Skeletal muscle cell (primary cell): ENCODE measurements at places on chromosomes 4 and X.
A peak's percentile ranks its signal among the peaks of the same experiment; 100 is the strongest.

GRCh38 chrX:71304561-71304960 lies 3.0 kb downstream of the ITGB1BP2 start:
- DNase-seq, result no peak

DNA sequence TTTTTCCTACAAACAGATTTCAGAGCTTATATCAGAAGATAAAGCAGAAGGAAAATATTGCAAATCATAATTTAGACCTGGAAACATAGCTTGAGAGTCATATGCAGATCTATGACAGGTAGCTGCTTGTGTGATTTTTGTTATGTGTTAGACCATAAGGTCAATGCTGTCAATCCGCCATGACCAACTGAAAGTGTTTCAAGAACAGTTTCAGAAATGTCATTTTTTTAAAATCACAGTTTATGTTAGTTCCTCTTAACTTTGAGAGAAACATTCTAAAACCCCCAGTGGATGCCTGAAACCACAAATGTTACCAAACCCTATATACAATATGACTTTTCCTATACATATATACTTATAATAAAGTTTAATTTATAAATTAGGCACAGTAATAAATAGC lies 391.3 kb upstream of the FAM241A start:
- no peak for DNase-seq

GRCh38 chrX:77527233-77528001 lies 80.2 kb downstream of the FGF16 start:
- no peak for DNase-seq

- DNase-seq, result no peak
These were observed 1227.9 kb upstream of the PABPC4L start for GRCh38 chr4:135429528-135429927.

DNA sequence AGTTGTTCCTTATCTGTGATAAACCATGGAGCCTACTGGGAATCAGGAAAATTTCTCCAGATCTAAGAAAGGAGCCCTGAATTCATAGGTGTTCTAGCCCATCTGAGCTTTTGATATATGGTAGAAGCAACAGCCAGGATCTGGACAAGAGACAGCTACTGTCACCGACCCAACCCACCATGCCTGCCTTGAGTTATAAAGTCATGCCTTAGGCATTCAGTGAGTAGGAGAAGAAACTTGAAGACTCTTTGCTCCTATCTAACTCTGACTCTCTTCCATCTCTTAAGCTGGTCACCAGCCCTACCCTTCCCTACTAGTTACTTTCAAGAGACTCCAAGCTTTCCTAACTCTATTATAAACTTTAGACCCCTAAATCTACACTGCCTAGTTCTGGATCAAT lies 83.9 kb upstream of the FAM9B start:
- DNase-seq, result no peak

- DNase-seq, result no peak
These were observed 125.1 kb downstream of the FGF16 start for GRCh38 chrX:77572322-77572721.

GRCh38 chrX:37955273-37955672 lies 51.1 kb upstream of the SYTL5 start:
- DNase-seq, result no peak

- no peak for DNase-seq
These were observed 34.2 kb upstream of the SLIT2 start for GRCh38 chr4:20217521-20217920.

GRCh38 chr4:126470862-126471261 lies 1156.1 kb downstream of the FAT4 start:
- DNase-seq, result no peak

- DNase-seq, result no peak
These were observed 175.5 kb downstream of the CAMK2D start for GRCh38 chr4:113586072-113586471.

- no peak for DNase-seq
These were observed 63.9 kb upstream of the NLGN4X start for GRCh38 chrX:6292599-6292998.

GRCh38 chr4:95537191-95537590 lies 11.6 kb downstream of the UNC5C start:
- DNase-seq, result no peak

GRCh38 chr4:56318555-56318954 lies 68.7 kb downstream of the AASDH start:
- no peak for DNase-seq

GRCh38 chr4:189420572-189420971 lies 520.1 kb upstream of the FRG1 start:
- no peak for DNase-seq

DNA sequence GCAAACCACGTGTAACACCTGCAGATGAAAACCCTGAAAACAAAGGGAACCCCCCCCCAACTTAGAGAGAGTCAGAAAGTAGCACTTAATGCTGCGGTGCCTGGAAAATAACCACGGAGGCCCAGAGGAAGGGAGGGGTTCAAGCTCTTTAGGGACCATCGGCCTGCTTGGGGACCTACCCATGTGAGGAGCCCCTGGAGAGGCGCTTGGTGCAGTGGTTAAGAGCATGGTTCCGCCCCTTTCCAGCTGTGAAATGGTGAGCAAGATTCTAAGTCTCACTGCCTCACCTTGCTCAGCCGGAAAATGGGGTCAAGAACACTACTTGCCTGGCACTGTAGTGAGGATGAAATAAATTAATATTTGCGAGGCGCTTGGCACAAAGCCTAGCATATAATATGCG lies 13.8 kb downstream of the SLC25A5 start:
- no peak for DNase-seq

DNA sequence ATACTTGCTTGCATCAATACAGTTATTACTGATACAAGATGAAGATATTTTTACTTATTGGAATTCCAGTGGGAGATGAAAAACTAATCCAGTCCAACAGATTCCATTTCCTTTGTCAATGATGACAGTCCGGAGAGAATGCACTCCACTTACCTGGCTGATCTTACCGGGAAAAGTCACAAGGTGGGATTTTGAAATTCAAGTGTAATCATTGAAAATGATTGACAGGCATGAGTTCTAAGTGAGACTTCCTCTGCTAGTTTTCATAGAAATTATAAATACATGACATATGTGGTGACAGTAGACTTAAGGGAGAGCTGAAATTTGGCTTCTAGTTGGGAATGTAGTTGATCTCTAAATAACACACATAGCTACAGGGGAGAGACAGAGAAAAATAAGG lies 859.9 kb downstream of the FAT4 start:
- DNase-seq, result no peak

DNA sequence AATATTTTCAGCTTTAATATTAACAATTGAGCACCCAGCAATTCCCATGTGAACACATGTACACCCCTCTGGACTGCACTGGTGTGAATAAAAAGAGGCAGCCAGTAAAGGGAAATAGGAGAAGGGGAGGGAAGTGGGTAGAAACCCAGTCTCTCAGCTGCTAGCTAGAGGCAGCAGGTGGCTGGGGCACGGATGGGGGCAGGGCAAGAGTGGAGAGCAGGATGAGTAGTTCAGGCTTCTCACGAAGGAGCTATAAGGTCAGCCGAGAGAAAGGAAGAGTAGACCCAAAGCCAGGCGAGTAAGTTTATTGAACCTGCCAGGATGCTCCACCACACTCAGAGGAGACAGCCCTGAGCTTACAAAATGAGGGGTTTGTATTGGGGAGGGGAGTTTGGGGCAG lies 184.8 kb upstream of the MTMR8 start:
- DNase-seq, result no peak

DNA sequence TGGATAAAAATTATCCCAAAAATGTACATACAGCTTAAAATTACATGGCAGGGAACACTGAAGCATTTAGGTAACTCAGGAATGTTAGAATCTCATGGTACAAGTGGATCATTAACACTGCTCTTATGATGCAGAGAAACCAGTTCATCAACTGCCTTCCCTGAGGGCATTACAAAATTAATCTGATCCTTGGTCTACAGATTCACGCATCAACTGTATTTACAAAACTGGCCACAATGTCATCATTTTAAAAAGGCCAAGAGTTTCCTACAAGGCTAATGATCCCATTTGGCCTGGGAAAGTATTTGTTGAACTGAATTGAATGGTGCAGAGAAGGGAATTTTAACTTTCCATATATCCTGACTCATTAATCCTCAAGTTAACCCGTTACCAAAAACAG lies 84.6 kb downstream of the TSPAN5 start:
- no peak for DNase-seq

GRCh38 chrX:154486052-154486395 lies 391 bp downstream of the UBL4A start:
- no peak for DNase-seq

GRCh38 chr4:187016101-187016500 lies 292.4 kb upstream of the FAT1 start:
- no peak for DNase-seq

DNA sequence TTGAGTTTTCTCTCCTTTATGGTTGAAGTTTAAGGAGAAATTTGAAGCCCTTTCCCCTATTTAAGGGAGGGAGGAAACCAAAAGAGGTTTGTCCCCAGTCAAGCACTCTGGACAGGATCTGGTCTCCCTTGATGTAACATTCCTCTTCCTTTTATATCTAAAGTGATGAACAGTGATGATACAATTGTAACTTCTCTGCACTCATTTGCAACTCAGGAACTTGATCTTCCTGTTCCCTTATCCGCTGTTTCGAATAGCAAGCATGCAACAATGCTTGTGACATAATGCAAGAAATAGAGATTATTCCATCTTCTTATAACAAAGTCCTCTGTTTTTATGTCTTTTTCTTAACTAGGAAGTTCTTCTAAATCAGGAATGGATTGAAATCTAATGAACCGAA lies 18.3 kb downstream of the ALPK1 start:
- DNase-seq, result no peak

DNA sequence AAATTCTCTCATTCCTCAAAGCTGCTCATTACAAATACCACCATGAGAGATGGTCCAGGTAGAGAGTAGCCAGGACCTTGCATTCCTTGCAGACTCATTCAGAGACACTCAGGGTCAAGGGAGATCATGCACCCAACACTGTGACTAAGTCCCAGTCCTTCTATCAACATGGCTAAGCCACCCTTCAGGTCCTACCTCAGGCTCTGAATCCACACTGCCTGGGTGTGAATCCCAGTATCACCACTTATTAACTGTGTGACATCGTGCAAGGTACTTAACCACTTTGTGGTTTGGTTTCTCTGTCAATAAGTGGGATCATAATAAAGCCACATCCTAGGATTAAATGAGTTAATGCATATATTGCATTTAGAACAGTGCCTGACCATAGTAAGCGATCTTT lies 124.1 kb upstream of the NEIL3 start:
- DNase-seq, result no peak

DNA sequence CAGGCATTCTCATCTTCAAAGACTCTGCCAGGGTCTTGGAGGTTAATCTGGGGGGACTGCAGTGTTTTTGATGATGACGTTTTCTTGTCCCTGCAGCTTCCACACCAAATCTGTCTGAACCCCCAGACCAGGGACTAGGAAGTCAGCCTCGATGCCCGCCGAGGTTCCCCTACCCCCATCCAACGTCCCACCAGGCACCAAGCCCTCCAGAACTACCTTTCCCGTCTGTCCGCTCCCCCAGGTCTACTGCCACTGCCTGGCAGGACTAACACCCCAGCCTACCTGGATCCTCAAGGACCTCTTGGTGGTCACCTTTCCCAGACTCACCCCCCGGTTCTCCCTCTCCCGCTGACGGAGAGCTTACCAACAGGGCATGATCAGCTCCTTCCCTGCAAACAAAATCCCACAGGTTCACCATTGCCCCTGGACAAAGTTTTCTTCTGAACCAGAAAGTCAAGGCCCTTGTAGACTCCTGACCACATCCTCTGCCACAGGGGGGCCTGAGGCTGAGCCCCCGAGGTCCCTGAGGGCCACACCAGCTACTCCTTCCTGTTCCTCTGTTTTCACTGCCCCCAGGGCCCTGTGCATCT lies 40.9 kb downstream of the HMX1 start:
- DNase-seq, result no peak

- DNase-seq, result no peak
These were observed 173.1 kb upstream of the USP9X start for GRCh38 chrX:40912166-40912565.

DNA sequence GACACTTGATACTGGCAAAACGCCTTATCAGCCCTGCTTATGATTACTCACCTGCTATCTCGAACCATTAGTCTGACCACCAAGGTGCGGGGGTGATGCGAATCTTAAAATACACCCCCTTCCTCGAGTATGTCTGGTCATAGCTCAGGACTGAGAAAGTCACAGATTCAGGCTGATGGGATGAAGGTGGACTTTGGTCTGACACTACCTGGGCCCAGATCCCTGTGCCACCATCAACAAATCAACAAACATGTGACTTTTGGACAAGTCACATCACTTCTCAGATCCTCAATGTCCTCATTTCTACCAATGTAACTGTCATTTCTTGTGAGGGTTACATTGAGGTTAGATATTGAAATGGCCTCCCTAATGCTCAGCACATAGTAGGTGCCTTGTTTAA lies 9.8 kb upstream of the MSN start:
- DNase-seq, result no peak

GRCh38 chr4:105257817-105258495 lies 111.3 kb downstream of the TET2 start:
- DNase-seq, result no peak

- DNase-seq, result no peak
These were observed 31.1 kb downstream of the CLDN22 start for GRCh38 chr4:183288955-183289354.

DNA sequence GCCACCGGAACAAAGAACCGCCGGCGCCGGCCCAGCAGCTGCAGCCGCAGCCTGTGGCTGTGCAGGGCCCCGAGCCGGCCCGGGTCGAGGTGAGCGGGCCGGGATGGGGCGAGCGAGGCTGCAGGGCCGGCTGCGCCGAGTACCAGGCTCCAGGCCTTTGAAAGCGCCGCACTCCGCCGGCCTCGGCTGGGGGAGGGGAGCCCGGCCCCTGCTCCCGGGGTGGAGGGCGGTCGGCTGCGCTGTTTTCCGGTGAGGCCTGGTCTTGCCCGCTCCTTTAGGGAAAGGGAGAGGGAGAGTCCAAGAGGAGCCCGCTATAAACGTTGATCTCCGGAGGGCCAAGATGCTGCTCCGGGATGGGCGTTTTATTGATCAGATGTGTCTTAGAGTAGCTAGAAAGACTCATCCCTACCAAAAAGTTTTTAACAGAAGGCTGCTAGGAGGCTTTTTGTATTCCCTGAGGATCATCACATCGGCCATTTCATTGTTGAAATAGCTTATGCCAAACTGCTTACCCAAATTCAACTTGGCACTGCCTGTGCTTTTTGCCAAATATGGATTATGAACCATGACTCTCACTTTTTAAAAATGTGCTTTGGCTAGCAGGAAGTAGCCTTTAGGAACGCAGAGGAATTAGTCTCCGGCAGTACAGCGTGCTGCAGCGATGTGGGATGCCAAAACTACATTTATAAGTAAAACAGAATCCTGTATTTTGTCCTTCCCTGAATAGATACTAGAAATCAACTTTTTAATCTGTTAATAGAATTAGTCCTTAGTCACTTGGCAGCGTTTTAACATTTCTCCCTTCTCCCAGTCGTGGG lies 760 bp downstream of the TMEM165 start:
- no peak for DNase-seq

DNA sequence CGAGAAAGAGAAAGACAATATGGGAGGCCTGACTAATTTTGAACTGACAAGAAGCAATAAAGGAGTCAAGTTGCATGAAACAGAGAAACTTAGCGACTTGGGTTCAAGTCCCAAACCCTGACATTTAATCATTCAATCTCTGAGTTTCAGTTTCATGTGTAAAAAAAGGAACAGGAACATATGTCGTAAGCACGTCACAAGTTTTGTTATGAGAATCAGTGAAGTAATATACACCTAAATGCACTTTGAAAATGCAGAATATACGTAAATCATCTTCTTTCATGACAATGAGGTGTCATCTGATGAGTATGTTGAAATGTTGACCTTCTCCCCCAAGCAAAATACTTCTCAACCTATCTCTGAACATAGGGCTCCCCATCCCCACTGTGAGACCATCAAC lies 10.4 kb downstream of the ACOT9 start:
- DNase-seq, result no peak

- peak; percentile 32 for DNase-seq
These were observed 11.0 kb upstream of the EIF4E start for GRCh38 chr4:98939892-98940298.
